Activated T-cell treated with anti-CD3 and anti-CD28 coated beads for 4 hours (primary cell): ENCODE measurements at places on chromosomes 5 and 9.

GRCh38 chr5:108638021-108638420 is 109.7 kb upstream of the FER start:
- DNase-seq: no peak

DNA sequence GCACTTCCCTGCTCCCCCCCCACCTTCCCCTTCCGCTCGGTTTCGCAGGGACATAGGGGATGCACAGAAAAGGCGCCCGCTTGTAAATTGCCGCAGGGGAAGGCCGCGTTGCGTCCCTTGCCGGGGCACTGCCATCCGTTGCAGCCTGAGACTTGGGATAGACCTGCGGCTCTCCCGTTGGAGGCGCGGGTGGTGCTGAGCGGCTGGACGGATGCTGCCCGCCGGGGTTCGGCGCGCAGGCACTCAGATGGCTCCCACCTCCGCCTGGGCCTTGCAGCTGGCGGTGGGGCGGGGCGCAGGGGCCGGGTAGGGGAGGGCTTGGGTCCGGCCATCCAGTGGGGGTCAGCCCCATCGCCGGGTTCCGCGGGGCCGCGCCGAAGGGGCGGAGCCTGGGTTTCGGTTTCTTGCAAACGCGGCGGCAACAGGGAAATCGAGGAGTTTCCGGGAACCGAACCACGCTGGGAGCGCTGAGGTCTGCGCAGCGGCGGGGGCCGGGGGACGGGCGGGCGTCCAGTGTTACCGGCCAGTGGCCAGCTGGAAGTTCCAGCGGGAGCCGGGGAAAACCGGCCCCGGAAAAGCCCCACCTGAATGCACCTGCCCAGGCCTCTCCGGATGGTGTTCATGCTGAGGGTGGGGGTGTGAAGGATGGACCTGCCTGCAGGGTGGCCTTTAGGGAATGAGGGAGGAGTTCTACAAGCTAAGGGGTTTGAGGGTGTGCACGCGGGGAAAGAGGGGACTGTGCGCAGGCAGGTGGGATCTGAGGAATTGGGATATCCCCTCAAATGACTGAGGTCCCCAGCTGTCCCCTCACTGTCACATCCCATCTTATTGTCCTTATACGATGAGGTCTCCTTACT is 6.3 kb upstream of the IRF1 start:
- peak; percentile 72 for DNase-seq

GRCh38 chr5:76337953-76338451 is 65.1 kb upstream of the IQGAP2 start:
- peak; percentile 31 for DNase-seq

GRCh38 chr5:150263801-150264621 is 25.6 kb downstream of the CAMK2A start:
- no peak for DNase-seq

DNA sequence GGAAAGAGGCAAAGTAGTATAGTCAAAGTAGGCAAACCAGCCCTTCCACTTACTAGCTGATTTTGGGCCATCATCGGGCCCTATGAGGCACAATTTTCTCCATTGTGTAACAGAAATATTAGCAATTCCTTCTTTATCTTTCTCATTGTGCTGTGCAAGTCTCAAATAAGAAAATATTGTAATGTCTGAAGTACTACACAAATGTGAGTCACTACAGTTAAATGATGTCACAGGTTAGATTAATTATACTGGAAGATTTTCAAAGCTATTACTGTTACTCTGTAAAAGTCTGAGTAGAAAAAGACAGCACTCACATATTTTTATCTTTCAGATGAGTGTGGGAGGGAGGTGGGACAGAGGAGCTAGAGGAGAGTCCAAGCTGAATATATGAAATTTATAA is 12.4 kb upstream of the TMC1 start:
- DNase-seq: no peak

DNA sequence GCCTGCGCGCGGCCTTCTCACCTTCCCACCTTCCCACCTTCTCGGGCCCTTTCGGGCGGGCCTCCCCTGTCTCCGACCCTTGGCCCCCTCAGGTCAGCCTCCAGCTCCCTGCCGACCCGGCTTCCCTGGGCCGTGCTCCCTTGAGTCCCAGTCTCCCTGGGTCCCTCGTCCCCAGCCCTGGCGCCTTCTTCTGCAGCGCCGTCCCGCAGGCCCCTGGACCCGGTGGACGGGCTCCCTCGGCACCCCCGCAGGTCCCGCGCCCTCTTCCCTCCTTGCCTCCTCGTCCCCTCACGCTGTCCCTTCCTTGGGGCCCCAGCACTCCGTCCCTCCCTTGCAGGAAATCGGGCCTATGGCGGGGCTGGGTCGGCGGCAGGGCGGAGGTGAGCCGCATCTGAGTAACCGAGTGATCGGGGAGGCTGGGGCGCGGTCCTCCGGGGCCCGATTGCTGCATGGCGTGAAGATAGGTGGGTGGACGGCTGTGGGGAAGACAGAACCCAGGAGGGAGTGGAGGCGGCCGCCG is 7.6 kb downstream of the ARPC5L start:
- peak; percentile 35 for DNase-seq

DNA sequence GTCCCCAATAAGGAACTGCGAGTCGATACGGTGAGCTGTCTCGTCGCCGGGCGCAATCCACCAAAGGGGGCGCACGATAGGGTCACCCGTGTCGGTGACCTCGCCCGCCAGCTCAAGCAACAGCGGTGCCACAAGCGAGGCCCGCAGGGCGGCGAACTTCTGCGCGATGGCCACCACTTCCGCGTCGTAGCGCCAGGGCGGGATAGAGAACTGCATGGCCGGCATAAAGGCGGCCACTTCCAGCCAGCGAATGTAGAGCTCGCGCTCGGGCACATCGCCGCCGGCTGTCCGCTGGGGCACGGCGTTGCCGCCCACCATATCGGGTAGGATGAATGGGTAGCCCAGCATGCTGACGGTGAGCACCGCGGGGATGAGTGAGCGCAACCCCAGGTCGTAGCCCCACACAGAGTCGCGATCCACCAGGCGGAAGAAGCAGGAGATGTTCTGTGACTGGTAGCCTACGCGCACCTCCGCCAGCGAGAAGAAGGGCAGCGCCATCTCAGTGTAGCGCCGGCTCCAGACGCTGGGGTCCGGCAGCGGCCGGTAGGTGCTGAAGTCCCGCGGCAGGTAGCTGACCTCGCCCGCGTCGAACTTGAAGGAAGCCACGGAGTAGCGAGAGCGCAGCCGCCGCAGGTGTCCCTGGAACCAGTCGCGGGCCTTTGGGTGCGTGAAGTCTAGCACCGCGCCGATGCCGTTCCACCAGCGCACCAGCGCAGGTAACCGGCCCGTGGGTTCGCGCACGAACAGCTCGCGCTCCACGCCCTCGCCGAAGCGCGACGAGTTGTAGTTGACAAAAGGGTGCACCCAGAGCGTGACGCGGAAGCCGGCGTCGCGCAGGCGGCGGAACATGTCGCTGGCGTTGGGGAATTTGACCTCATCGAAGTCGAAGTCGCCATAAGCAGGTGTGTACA is 5.5 kb downstream of the MYORG start:
- DNase-seq: no peak

DNA sequence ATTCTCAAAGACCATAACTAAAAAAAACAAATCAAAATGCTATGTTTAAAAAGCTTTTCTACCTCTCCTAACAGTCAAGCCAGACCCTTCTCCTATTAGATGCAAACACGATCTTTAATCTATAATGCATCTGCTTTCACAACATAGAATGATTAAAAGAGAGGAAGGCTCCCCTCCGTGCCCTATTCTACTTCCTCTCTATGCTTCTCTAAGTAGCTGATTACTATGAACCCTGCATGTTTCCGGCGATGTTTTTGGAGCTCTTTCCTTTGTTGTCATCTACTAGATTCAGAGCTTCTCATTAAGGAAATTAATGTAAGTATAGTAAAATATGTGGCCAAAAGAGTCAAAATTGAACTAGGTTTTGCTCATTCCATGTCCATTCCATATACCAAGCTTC is 29.2 kb upstream of the CEP120 start:
- no peak for DNase-seq

DNA sequence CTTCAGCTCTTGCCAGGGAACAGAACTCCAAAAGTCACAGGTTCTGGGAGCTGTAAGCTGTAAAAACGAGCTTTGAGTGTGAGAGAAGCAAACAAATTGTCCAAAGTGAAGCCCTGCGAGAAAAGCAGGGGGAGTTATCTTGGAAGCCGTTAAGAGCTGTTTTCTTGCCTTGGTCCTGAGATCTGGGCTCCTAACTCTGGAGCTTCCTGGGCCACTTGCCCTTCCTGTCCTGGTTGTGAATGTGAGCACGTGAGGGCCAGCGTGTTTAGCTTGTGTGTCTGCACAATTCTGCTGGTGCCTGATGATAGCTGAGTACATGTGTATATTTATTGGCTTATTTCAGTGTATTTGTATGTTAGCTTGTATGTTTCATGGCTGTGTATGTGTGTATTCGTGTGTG is 40.5 kb downstream of the DAB2IP start:
- DNase-seq: no peak

DNA sequence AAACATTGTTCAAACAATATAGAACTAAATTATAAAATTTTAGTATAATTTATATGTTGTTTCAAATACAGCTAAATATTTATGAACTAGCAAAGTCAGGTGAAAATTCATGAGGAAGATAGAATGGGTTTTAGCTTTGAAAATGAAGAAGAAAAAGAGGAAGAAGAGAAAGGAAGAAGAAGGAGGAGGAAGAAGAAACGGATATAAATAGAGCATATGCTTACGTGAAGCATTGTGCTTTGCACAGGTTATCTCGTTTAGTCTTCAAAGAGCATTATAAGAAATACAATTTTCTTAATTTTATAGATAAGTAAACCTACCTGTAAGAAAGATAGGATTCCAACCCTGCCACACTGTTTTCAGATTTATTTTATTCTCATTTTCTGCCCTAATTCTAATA is 620.6 kb upstream of the DAB2 start:
- DNase-seq: no peak

- peak; percentile 24 for DNase-seq
Observed at GRCh38 chr9:87678650-87679355, 47.1 kb upstream of the CTSL start.

GRCh38 chr5:40717281-40717680 is 37.6 kb downstream of the PTGER4 start:
- no peak for DNase-seq

DNA sequence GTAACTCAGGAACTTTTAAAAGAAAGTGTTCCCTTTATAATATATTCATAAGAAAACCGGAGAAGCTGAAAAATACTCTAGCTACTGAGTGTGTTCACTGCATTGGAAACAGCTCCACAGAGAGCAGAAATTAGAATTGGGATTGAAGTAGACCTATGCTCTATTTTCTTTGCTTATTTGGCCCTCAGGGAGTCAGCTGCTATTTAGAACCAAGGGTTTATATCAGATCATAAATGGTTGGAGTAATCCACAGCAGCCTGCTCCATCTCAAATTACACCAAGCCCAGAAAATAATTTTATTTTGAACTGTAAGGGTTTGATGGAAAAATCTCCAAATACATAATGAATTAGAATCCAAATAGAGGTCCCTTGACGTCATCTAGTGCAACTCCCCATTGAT is 202.6 kb downstream of the ADAMTSL1 start:
- DNase-seq: no peak

DNA sequence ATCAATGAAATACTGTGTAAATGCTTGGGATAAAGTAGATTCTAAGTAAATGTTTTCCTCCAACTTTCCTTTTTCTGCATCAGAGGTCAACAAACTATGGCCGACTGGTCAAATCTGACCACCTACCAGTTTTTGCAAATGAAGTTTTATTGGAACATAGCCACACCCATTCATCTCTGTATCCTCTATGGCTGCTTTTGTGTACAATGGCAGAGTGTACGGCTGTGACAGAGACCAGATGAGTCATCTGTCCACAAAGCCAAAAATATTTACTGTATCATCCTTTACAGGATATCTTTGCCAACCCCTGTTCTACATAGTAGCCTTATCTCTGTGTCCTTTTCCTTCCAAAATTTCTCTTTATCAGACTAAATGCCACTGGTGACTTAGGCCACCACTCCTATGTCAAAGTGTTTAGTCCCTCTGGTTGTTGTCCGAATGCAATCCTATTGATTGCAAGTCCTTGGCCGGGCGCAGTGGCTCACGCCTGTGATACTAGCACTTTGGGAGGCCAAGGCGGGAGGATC is 218.4 kb upstream of the KLF4 start:
- DNase-seq: no peak

- no peak for DNase-seq
Observed at GRCh38 chr5:113118298-113118697, 141.7 kb downstream of the DCP2 start.

DNA sequence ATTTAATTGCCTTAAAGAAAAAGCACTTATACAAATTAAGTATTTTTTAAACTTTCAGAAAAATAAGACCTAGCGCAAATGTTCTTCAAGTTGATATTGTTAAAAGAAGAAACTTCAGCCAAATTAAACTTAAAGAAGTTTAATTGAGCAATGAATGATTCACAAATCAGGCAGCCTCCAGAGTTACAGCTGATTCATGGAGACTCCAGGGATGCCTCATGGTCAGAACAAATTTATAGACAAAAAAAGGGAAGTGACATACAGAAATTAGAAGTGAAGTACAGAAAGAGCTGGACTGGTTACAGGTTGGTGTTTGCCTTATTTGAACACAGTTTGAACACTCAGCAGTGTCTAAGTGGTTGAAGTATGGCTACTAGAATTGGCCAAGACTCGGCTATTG is 60.3 kb downstream of the CDKN2A start:
- DNase-seq: no peak

- DNase-seq: no peak
Observed at GRCh38 chr5:95449460-95449859, 58.3 kb downstream of the FAM81B start.

DNA sequence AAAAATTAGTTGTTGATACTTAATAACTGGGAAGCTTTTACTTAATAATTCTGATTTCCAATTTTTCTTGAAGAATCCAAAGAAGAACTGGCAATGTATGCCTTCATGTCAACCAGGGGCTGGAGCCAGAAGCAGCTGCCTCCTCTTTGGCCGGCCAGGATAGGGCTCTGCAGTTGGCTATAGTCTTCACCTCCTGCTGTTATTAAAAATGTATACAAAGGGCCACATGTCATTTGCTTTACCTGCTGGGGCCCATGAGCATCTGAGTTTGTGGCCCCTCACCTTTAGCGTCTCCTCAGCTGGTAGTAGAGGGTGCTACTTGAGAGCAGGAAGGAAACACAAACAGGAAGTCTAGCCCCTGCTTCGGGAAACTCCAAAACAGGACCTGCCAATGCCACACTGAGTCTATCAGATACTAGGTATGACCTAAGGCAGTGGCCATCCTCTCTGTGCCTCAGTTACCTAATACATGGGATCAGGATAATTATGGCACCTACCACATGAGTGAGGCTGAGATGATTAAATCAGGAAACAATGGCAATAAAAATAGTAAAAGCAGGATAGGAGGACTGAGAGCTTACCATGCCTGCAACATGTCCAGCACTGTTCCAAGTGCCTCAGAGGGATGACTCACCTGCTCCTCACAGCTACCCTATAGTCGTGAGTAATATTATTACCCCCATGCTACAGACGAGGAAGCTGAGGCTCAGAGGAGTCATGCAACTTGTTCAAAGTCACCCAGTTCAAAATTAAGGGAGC is 21.3 kb downstream of the CCDC69 start:
- DNase-seq: no peak

- no peak for DNase-seq
Observed at GRCh38 chr9:127407492-127407843, 10.5 kb downstream of the SLC2A8 start.

- DNase-seq: no peak
Observed at GRCh38 chr9:88749420-88749819, 214.4 kb downstream of the NXNL2 start.

DNA sequence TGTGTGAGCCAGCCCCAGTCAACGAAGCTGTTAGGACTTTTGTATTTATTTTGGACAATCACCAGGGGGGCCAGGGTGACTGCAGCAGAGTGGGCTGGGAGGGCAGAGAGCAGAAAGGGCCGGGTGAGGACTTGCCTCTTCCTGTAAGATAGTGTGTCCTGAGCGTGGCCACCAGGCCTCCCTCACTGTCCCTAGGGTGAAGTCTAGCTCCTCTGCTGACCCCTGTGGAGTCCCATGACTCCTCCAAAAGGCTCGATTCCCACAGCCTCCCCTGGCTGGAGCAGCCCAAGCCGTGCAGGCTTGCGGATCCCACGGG is 147.8 kb downstream of the RXRA start:
- no peak for DNase-seq
